Activated B cell treated with CpG ODN at 0.5 μM for 24 hours (primary cell): ENCODE measurements at places on chromosomes 3 and 15.
A peak's percentile ranks its signal among the peaks of the same experiment; 100 is the strongest.

DNA sequence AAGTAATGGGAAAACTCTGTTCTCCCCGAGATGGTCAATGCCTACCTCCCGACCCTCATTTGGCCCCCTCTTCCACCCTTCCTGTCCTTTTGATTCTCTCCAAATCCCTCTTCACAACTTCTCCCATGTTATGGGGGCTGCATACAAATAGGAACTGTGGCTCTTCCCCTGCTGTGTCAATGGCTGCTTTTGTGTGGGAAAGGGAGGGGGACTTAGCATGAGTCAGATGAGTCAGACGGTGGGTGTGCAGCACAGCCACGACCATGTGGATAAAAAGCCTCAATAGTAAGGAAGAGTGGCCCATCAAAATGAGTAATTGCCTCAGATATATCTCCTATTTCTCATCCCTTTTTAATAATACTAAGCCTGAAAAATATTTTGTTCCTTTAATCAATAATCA lies 31.9 kb downstream of the SPATA16 start:
- H3K4me1 ChIP-seq, result no peaks in the 10 kb centered on the region
- H3K4me3 ChIP-seq, result no peak overlapping the region
- H3K36me3 ChIP-seq, result no peaks in the 10 kb centered on the region

- no peaks in the 10 kb centered on the region for H3K36me3 ChIP-seq
- no peak overlapping the region for H3K4me3 ChIP-seq
- no peak overlapping the region for H3K27ac ChIP-seq
- DNase-seq, result no peak
- H3K4me1 ChIP-seq, result peaks cover 18% of the 10 kb centered on the region
Observed at GRCh38 chr15:66876731-66877476, 174.9 kb downstream of the SMAD6 start.

- no peak for DNase-seq
- no peaks in the 10 kb centered on the region for H3K27me3 ChIP-seq
- H3K27ac ChIP-seq, result peak overlapping the region; percentile 57
- peaks cover 82% of the 10 kb centered on the region for H3K4me1 ChIP-seq
- peaks cover 18% of the 10 kb centered on the region for H3K36me3 ChIP-seq
Observed at GRCh38 chr3:31892916-31893573, 88.0 kb downstream of the OSBPL10 start.

- no peaks in the 10 kb centered on the region for H3K4me1 ChIP-seq
- no peak overlapping the region for H3K27ac ChIP-seq
- H3K4me3 ChIP-seq, result no peak overlapping the region
Observed at GRCh38 chr15:92606126-92606835, 49.3 kb downstream of the FAM174B start.

DNA sequence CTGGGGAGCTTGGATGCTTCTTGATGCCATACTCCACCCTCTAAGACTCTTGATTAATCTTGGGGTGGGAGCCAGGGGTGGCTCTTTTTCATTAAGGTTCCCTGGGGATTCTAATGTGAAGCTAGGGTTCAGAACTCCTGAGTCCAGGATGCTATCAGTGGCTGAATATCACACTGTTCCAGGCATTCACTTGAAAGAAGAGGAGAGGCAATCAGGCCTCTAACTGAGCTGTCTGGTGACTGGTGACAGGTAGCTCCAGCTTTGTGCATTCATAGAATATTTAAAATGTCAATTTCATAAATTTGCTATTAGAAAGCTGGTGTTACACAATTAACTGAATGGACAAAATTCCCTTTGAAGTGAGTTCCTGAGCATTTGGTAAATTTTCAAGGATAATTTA lies 139.0 kb downstream of the CHDH start:
- peaks cover 4% of the 10 kb centered on the region for H3K4me1 ChIP-seq
- DNase-seq, result no peak
- no peak overlapping the region for H3K4me3 ChIP-seq

GRCh38 chr15:85595804-85596536 lies 198.8 kb downstream of the KLHL25 start:
- peaks cover 11% of the 10 kb centered on the region for H3K4me1 ChIP-seq
- H3K4me3 ChIP-seq, result no peak overlapping the region
- DNase-seq, result no peak
- H3K27ac ChIP-seq, result no peak overlapping the region
- no peaks in the 10 kb centered on the region for H3K27me3 ChIP-seq
- H3K36me3 ChIP-seq, result peaks cover 59% of the 10 kb centered on the region

- H3K4me1 ChIP-seq, result peaks cover 71% of the 10 kb centered on the region
- H3K36me3 ChIP-seq, result peaks cover 10% of the 10 kb centered on the region
- peak overlapping the region; percentile 24 for H3K27ac ChIP-seq
- no peaks in the 10 kb centered on the region for H3K27me3 ChIP-seq
- DNase-seq, result no peak
- no peak overlapping the region for H3K4me3 ChIP-seq
Observed at GRCh38 chr15:59247364-59247763, 40.7 kb downstream of the LDHAL6B start.

DNA sequence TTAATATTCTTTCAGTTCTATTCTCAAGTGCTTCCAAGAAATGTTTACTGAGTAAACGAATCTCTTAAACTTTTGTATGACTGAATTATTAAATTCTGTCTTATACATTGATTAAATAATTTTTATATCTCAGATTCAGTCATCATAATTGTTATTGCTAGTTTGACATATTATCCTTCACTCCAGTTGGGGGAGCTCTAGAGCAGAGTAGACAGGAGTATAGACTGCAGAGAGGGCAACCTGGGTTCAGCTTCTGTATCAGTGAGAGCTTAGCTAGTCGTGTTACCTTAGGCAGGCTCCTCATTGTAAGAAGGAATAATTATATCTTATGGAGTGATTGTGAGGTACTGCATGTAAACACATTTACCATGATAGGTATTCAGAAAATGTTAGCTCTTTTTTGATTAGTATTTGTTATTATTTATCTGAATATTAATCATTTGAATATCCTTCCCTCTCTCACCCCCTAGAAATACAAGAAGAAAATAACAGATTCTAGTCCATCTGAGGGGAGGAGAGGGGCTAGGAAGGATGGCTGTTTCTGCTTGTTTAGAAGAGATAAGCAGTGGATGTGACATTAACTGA lies 31.0 kb upstream of the ZCWPW2 start:
- peaks cover 31% of the 10 kb centered on the region for H3K36me3 ChIP-seq
- no peak for DNase-seq
- no peaks in the 10 kb centered on the region for H3K27me3 ChIP-seq
- no peak overlapping the region for H3K4me3 ChIP-seq
- H3K27ac ChIP-seq, result no peak overlapping the region

GRCh38 chr3:32438596-32439344 lies 47.1 kb downstream of the CMTM7 start:
- H3K4me1 ChIP-seq, result peaks cover 96% of the 10 kb centered on the region
- H3K4me3 ChIP-seq, result peak overlapping the region; percentile 76
- H3K27me3 ChIP-seq, result no peaks in the 10 kb centered on the region
- peaks cover 20% of the 10 kb centered on the region for H3K36me3 ChIP-seq

- H3K4me1 ChIP-seq, result no peaks in the 10 kb centered on the region
- H3K4me3 ChIP-seq, result no peak overlapping the region
- no peaks in the 10 kb centered on the region for H3K27me3 ChIP-seq
- H3K27ac ChIP-seq, result no peak overlapping the region
Observed at GRCh38 chr3:196357905-196358304, 19.7 kb upstream of the TM4SF19 start.

GRCh38 chr3:11045536-11045935 lies 53.0 kb downstream of the SLC6A1 start:
- no peak overlapping the region for H3K4me3 ChIP-seq
- no peaks in the 10 kb centered on the region for H3K36me3 ChIP-seq
- H3K27ac ChIP-seq, result no peak overlapping the region
- DNase-seq, result no peak

DNA sequence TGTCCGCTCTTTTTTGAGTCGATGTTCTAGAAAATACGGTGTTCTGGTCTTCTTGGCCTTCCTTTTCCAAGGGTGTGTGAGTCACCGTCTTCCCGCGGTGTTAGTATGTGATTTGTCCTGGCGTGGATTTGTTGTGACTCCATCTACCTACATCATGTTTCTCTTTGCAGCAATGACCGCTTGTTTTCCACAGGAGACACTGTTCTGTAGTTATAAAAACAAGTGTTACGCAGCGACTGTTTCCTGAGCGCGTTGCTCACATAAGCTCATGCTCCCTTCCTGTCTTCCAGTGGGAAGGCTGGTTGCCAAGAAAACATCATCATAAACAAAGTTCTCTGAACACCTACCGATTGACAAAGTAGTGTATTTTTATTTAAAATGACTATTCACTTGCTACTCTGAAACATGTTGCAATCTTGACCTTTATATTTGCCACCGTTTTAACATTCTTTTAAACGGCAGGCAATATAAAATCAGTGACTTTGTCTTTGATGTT lies 19.0 kb downstream of the USP13 start:
- no peaks in the 10 kb centered on the region for H3K36me3 ChIP-seq
- H3K27me3 ChIP-seq, result no peaks in the 10 kb centered on the region
- H3K4me1 ChIP-seq, result no peaks in the 10 kb centered on the region
- no peak overlapping the region for H3K27ac ChIP-seq
- no peak for DNase-seq

DNA sequence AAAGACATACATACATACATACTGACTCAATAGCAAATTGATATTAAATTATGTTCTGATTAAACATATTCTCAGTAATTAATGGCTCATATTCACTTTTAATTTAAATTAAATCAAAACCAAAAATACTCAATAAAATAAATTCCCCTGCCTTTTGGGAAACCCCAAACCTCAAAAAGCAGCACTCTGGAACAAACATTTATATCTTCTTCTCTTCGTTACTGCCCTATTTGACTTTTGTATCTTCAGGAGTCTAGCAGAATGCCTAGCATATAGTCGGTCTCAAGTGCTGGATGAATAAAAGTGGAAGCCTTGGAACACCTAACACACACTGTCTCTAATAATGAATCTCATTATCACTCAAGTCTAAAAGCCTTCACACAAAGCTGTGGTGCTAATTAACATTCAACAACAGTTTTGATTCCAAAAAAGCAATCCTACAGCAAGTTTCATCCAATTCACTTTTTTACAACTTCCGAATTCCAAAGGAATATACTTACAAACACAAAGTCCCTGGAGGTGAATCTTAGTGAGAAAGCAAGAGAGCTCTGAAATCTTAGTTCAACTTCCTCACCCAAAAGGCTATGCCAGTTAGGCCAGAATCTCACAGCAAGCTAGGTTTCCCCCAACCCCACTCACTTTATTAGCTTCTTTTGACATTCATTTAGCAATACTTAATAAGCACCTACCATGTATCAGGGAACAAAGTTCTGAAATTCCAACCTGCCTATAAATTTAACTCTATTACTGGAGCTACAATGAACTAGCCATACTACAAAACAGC lies 35.0 kb downstream of the GSK3B start:
- DNase-seq, result no peak
- H3K4me1 ChIP-seq, result peaks cover 46% of the 10 kb centered on the region
- H3K4me3 ChIP-seq, result peak overlapping the region; percentile 41
- peak overlapping the region; percentile 51 for H3K27ac ChIP-seq
- H3K27me3 ChIP-seq, result no peaks in the 10 kb centered on the region

DNA sequence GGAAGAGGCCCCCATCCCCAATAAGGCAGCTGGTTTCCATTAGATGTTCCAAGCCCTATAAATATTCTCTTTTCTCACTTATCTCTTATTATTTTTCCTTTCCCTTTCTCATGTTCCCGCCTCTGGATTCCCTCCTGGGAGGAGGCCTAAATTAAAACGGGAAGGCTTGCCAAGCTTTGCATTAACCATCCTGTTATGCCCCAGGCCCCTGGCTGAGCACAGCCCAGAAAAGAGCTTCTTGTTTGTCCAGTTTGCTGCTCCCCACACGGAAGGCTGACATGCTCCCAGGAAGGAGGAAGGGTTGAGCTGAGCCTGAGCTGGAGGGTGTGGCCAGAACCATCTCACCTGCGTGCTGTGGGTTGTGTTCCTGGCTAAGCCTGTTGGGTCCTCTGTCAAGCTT lies 63.1 kb upstream of the BOC start:
- H3K4me3 ChIP-seq, result no peak overlapping the region
- H3K4me1 ChIP-seq, result no peaks in the 10 kb centered on the region
- no peak for DNase-seq
- H3K36me3 ChIP-seq, result no peaks in the 10 kb centered on the region
- H3K27me3 ChIP-seq, result no peaks in the 10 kb centered on the region

DNA sequence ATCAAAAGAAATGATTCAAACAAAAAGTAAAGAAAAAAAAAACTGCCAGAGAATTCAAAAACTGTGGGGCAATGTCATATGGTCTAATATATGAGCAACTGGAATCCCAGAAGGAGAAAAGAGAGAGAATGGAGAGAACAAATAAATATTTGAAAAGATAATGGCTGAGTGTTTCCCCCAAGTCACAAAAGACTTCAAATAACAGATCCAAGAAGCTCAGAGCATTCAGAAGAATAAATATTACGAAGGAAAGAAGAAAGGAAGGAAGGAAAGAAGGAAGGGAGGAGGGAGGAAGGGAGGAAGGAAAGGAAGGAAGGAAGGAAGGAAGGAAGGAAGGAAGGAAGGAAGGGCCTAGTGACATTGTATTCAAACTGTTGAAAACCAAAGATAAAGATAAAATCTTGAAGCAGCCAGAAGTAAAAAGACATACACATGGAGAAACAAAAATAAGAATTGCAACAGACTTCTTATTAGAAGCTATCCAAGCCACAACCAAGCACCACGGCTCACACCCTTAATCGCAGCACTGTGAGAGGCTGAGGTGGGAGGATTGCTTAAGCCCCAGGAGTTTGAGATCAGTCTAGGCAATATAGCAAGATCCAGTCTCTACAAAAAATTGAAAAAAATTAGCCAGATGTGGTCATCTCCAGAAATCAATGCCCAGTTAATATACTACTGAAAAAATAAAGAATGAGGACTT lies 118.9 kb upstream of the IGSF10 start:
- no peaks in the 10 kb centered on the region for H3K36me3 ChIP-seq
- H3K4me3 ChIP-seq, result no peak overlapping the region
- peaks cover 7% of the 10 kb centered on the region for H3K27me3 ChIP-seq
- H3K27ac ChIP-seq, result no peak overlapping the region

GRCh38 chr3:122146466-122146865 lies 37.0 kb upstream of the CASR start:
- no peaks in the 10 kb centered on the region for H3K36me3 ChIP-seq
- H3K27ac ChIP-seq, result no peak overlapping the region
- no peaks in the 10 kb centered on the region for H3K4me1 ChIP-seq
- H3K27me3 ChIP-seq, result peaks cover 6% of the 10 kb centered on the region

DNA sequence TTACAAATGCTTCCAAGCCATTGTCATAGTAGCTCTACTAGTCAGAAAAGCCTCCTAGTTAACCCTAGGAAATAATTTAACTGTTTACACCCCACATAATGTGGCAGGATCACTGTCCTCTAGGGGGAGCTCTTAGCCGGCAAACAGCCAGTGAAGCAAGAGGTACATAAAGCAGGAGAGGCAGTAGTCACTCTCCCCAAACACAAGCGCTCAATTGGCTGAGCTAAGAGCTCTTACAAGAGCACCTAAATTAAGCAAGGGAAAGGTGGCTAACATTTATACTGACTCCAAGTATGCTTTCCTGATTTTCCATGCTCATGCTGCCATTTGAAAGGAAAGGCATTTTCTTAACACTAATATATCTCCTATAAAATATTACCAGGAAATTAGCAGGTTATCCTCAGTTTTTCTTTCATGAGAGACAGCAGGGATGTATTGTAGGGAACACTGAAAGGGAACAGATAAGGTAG lies 37.6 kb downstream of the NCEH1 start:
- no peak overlapping the region for H3K27ac ChIP-seq
- H3K4me1 ChIP-seq, result peaks cover 2% of the 10 kb centered on the region
- H3K27me3 ChIP-seq, result no peaks in the 10 kb centered on the region
- H3K36me3 ChIP-seq, result no peaks in the 10 kb centered on the region

- no peak overlapping the region for H3K27ac ChIP-seq
- DNase-seq, result no peak
- no peak overlapping the region for H3K4me3 ChIP-seq
- H3K36me3 ChIP-seq, result no peaks in the 10 kb centered on the region
Observed at GRCh38 chr3:169603661-169604060, 59.9 kb downstream of the MECOM start.
